ENCODE measurements at places on chromosomes 12 and 14.

DNA sequence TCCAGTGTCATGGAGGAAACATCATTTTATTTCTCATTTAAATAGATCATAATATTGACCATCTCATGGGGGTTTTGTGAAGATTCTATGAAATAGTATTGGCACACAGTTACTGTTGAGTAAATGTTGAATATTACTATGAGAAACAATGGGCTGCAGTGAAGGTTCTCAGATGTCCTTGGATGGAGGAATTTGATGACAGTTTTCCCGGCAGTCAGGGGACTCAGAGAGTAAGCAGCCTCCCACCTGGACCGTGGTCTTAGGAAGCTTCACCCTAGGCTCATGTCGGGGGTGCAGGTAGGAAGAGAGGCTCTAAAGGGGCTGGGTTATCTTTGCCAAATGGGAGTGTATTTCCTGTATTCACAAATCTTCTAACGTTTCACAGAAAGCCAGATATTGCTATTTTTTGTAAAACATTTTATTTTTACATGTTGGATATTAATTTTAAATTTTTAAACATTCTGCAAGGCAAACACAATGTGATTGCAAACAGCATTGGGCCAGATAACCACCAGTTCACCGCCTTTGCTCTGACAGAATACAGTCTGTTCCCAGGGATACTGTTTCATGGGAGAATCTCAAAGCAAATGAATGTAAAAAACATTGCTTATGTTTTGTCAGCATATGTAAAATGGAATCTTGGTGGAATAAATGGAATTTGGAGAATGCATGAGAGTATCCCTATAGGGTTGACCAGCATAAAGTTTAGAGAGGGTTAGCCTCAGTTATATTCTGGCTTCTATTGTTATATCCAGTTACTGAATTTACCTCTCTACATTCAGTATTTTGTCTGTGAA lies 380.8 kb upstream of the TMEM132C start:
- DNase-seq, result no peak

DNA sequence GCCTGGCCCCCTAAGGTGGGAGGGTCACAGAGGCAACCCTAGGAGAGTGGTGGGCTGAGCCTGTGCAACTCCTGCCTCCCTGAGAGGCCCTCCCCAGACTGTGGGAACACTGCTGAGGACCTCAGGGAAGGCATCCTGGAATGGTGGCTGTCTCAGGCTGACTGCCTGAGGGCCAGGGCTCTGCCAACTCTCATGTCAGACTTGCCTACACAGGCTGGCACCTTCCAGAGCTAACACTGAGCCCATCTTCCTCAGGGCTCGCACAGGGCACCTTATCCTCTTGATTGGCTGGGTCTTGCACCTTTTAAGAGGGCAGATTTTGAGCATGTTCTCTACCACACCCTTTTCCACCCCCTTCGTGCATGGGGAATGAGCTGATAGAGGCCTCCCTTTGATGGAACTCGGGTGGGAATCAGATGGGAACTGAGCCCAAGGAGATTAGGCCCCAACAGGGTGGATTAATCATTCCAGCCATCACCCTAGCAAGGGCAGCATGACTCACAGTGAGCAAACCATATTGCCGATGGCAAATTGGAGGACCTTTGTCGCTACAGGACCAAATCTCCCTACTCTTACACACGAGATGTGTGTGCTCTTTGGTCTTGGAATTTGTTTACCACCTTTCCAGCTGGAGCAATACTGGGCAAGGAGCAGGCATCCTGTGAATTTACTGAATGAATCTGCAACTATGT lies 702.8 kb downstream of the VRK1 start:
- no peak for DNase-seq

GRCh38 chr14:55858604-55859003 lies 259.6 kb upstream of the PELI2 start:
- no peak for DNase-seq

GRCh38 chr14:22978981-22979671 lies 3.2 kb downstream of the AJUBA start:
- no peak for DNase-seq

GRCh38 chr12:93178154-93178878 lies 199.4 kb upstream of the NUDT4 start:
- no peak for DNase-seq

- peak; percentile 22 for DNase-seq
Measured at GRCh38 chr12:29427964-29428363, 47.0 kb upstream of the ERGIC2 start.

GRCh38 chr14:68669111-68669511 lies 123.8 kb downstream of the ZFP36L1 start:
- DNase-seq, result no peak

GRCh38 chr12:103640410-103640809 lies 53.3 kb downstream of the STAB2 start:
- no peak for DNase-seq
